ENCODE measurements at places on chromosomes 2 and 18.
A peak's percentile ranks its signal among the peaks of the same experiment; 100 is the strongest.

DNA sequence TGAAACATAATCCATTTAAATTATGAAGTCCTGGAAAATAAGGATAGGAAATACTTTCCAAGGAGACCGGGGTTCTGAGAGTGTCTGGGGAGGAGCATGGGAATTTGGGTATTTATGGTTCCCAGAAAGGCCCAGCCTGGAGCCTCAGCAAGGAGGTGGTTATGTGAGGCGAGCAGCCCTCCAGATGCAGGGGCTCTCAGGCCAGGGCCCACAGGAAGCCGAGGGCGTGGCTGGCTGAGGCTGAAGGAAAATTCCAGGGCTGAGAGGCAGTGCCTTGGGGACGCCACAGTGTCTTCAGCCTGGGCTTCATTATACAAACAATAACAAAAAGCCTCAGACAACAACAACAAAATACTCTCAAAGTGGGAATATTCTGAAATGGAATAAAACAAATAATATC is 86.9 kb upstream of the SERPINE2 start:
- no peak overlapping the region for H3K4me3 ChIP-seq
- DNase-seq: no peak
- no peaks in the 10 kb centered on the region for H3K4me1 ChIP-seq
- H3K27ac ChIP-seq: no peak overlapping the region

- H3K4me1 ChIP-seq: peaks cover 9% of the 10 kb centered on the region
- H3K36me3 ChIP-seq: no peaks in the 10 kb centered on the region
- no peak for DNase-seq
- no peaks in the 10 kb centered on the region for H3K27me3 ChIP-seq
- H3K4me3 ChIP-seq: no peak overlapping the region
These were observed 5.4 kb downstream of the MARCHF4 start for GRCh38 chr2:216366777-216367471.

- H3K27ac ChIP-seq: no peak within 1 kb of the TSS
- peaks cover 44% of the 10 kb centered on the region for H3K27me3 ChIP-seq
- no peak within 1 kb of the TSS for H3K4me3 ChIP-seq
- no peaks in the 10 kb centered on the region for H3K36me3 ChIP-seq
- peaks cover 21% of the 10 kb centered on the region for H3K4me1 ChIP-seq
These were observed at the start of gene NEUROD1 for GRCh38 chr2:181680055-181680936. Gene NEUROD1 (minus strand): TSS chr2:181680517. CDS start chr2:181678860, 1,657 bp downstream.

- no peak overlapping the region for H3K27ac ChIP-seq
- no peaks in the 10 kb centered on the region for H3K36me3 ChIP-seq
These were observed 417.4 kb upstream of the PIK3C3 start for GRCh38 chr18:41537666-41538065.

GRCh38 chr2:217614096-217614495 is 388.7 kb downstream of the TNS1 start:
- H3K4me1 ChIP-seq: no peaks in the 10 kb centered on the region
- H3K27ac ChIP-seq: no peak overlapping the region

DNA sequence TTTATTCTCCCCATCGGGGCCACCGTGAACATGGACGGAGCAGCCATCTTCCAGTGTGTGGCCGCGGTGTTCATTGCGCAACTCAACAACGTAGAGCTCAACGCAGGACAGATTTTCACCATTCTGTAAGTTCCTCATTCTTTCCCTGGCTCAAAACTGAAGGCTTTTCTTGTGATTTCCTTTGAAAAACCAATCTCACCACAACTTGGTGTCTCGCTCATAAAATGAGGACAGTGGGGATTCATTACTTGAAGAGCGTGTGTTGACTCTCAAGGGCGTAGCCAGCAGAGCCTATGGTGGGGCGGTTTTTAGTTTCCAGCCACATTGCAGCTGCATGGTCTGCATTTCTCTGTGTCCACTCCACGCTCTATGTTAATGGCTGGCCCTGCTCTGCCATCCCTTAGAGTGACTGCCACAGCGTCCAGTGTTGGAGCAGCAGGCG is 29.0 kb downstream of the SLC1A4 start:
- H3K4me1 ChIP-seq: no peaks in the 10 kb centered on the region
- peak; percentile 5 for DNase-seq
- no peaks in the 10 kb centered on the region for H3K27me3 ChIP-seq
- no peaks in the 10 kb centered on the region for H3K36me3 ChIP-seq

DNA sequence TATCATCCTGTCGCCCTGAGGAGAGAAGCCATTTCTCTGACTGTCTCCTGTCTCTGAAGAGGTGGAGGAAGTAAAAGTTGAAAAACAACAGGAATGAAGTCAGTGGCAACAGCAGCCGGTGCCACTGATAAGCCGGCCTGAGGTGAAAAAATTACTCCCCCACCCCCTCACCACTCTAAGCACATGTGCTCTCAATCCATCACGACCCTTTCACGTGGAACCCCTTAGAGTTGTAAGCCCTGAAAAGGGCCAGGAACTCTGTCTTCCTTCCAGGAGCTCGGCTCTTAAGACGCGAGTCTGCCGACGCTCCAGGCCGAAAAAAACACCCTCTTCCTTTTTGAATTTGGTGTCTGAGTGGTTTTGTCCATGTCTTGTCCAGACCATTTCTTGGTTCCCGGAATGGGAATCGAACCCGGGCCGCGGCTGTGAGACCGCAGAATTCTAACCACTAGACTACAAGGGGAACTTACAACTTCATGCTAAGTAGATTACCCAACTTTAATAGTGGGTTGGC is 40.7 kb upstream of the TRIM43 start:
- H3K36me3 ChIP-seq: no peaks in the 10 kb centered on the region
- no peaks in the 10 kb centered on the region for H3K4me1 ChIP-seq
- no peaks in the 10 kb centered on the region for H3K27me3 ChIP-seq
- no peak for DNase-seq

DNA sequence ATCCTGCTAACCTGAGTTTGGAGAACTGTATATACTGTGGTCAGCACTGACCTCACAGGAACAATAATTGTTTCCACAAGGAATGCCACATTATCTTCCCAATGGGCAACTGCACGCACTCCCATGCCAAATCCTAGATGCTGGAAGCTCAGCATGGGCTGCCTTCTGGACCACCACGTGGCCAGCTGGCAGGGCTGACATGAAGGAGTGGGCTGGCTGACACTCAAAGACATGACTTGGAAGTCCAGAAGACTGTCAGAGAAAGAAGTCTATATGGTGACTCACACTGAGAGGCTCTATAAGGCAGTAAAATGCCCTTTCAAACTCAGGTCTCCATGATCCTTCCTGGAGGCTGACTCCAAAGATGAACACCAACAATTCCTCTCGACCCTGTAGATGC is 98.4 kb upstream of the RNF152 start:
- H3K36me3 ChIP-seq: no peaks in the 10 kb centered on the region
- H3K27me3 ChIP-seq: no peaks in the 10 kb centered on the region
- H3K4me1 ChIP-seq: no peaks in the 10 kb centered on the region
- no peak overlapping the region for H3K4me3 ChIP-seq
- no peak for DNase-seq
- H3K27ac ChIP-seq: no peak overlapping the region

DNA sequence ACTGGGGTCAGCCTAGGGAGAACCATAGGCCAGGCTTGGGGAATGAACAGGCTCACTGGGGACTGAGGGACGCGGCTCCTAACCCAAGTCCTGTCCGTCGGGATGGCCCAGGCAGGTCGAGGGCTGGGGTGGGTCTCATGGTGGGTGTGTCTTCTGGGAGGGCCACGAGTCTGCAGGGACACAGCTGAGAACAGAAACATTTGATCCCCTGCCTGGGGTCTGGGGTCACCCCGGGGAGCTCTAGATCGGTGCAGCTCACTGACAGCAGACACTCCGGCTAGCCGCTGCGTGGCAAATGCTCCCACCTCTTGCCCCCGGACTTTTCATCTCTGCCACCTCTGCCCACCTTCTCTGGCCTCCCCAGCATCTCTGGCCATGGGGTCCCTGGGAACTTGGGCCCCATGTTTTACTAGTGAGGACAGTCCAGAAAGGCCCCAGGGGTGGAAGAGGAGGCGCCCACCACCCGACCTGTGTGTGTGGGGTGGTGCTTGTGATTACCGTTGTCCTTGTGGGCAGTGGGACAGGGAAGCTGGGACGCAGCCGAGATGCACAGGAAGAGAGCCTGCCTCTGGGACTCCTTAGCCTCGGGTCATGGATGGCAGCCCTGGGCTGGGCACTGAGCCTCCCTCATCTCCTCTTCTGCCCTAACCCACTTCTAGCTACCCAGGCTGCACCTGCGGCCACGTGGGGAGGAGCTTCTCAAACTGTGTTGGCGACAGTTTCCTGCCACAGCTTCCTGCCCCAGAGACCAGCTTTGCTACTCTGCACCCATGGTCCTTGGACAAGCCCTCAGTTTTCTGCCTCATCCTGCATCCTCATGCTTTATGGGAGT is 4.9 kb downstream of the ZAP70 start:
- no peak overlapping the region for H3K27ac ChIP-seq
- H3K4me3 ChIP-seq: no peak overlapping the region
- no peaks in the 10 kb centered on the region for H3K36me3 ChIP-seq
- DNase-seq: peak; percentile 7
- H3K4me1 ChIP-seq: no peaks in the 10 kb centered on the region

DNA sequence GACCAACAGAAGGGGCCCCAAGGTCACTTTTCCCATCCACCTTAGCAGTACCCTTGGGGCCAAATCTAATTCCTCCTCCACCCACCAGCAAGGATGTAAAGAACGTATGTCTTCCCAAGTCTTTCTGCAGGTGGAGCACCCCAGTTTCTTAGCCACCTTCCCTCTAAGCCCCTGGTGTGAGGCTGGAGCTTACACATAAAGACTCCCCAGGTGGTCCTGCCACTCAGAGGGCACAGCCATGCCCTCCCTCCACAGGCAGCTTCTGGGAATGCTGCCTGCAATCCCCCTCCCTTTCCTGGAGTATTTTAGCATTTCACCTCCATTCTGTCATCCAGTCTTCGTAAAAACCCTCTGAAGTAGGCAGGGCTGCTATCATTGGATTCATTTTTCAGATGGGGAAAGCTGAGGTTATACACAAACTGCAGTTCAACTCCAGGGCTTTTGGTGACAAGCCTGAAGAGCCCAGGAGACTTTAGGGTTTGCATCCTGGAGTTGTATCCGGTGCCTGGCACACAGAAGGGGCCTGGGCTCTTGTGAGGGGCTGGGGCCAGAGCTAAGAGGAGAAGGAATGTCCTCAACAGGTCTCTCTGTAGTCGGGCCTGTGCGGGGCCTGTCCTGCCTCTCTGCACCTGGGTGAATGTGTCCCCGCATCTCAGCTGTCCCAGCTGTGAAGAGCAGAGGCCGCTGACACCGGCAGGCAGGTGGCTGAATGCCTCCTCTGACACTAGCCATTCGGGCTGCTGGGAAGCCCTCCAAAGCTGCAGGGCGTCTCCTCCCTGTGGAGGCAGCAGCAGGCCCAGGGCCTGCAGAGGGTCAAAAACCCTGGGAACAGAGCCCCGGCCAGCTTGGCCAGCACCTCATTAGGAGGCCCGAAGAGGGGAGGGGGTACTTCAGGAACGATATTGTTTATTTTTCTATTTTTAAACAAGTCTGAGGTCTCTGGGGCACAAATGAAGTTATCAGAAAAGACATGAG is 27.6 kb downstream of the CIB4 start:
- H3K4me1 ChIP-seq: peaks cover 60% of the 10 kb centered on the region
- H3K27me3 ChIP-seq: no peaks in the 10 kb centered on the region
- no peaks in the 10 kb centered on the region for H3K36me3 ChIP-seq
- DNase-seq: peak; percentile 67
- peak overlapping the region; percentile 90 for H3K27ac ChIP-seq

- DNase-seq: no peak
- no peak overlapping the region for H3K4me3 ChIP-seq
- no peaks in the 10 kb centered on the region for H3K27me3 ChIP-seq
- no peaks in the 10 kb centered on the region for H3K36me3 ChIP-seq
- no peak overlapping the region for H3K27ac ChIP-seq
These were observed 124.2 kb downstream of the MRO start for GRCh38 chr18:50695431-50696176.

DNA sequence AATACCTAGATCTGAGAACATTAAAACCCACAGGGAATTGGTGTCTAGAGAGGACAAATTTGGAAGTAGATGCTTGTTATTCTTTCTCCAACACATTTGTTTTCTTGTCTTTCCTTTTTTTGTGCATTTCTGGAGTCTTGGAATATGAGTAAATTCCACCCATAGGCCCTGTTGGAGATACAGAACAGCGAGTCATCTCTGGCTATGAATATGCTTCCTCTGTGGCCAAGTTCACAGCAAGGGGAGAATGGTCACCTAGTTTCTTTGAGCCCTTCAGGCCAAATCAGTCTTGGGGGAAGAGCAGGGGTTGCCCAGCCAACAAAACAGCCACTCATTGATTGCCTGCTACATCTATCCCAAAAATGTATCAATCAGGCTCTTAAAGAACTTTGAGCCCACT is 31.3 kb downstream of the SP140L start:
- peaks cover 5% of the 10 kb centered on the region for H3K36me3 ChIP-seq
- no peak overlapping the region for H3K27ac ChIP-seq
- no peak overlapping the region for H3K4me3 ChIP-seq
- no peaks in the 10 kb centered on the region for H3K4me1 ChIP-seq

DNA sequence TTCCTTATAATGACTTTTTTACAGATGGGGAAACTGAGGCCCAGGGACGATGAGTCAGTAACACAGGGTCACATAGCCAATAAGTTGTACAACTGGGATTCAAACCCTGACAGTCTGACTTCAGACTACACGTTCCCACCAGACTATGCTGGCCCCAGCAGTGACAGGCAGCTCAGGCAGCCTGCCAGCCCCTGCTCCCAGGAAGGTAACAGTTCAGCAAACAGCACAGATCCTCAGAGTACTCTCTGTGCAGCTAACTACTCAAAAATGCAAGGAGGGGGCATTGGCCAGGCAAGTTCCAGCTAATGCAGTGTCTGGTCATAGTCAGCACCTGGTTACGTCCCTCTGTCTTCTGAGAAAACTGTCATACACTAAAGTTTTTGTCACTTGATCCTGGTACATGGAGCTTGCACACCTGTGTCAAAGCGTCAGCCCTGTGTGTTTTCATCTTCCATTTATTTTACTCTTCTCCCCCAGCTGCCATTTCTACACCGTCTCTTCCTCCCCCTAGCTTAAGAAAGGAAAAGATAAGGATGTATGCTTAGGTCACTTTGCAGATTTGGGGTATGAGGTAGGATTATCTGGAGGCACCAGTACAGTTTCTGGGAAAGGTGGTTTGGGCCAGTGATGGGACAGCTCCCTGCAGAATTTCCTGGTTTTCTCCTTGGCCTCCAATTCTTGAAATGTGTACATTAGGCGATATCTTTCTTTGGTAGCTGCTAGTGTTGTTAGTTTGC is 4.5 kb downstream of the SMARCAL1 start:
- no peaks in the 10 kb centered on the region for H3K27me3 ChIP-seq
- H3K4me1 ChIP-seq: peaks cover 13% of the 10 kb centered on the region
- DNase-seq: peak; percentile 86
- no peak overlapping the region for H3K4me3 ChIP-seq
- no peak overlapping the region for H3K27ac ChIP-seq
- peaks cover 21% of the 10 kb centered on the region for H3K36me3 ChIP-seq
